Urothelium cell line (cell line): ENCODE measurements at places on chromosomes 7 and 10.

- DNase-seq: no peak
Measured at GRCh38 chr7:106952658-106953231, 87.7 kb downstream of the PIK3CG start.

DNA sequence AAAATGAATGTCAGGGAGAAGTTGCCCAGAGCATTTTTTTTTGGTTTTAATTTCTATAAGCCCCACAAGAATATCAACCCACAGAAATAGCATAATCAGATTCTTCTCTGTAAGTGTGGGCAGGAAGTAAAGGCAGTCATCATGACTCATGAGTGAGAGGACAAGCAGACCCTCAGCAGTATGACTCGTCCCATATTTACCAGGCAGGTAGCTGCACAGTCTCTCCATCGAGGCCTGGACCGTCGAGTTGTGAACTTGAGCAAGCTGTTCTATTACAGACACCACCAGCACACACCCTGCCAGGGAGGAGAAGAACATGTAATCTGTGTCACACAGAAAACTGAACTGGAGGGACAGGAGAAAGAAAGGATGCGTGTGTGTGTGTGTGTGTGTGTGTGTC is 37.8 kb downstream of the AOAH start:
- peak; percentile 68 for DNase-seq

DNA sequence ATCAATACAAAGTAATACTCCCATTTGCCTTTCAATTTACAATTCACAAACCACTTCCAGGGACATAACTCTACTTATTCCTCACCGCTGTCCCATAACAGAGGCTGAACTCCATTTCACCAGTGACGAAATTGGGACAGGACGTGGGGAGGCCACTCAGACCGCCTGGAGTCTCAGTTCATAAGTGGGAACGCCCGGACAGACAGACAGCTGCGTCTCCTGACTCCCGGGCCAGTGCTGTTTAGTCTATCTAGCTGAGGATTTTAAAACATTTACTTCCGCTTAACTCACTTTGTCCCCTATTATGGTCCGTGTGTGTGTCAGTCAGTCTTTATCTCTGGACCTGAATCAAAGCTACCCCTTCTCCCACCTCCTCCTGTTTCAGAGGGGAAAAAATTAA is 67.4 kb upstream of the ZNF438 start:
- DNase-seq: no peak

- DNase-seq: peak; percentile 17
Measured at GRCh38 chr7:22083704-22084240, 138.1 kb upstream of the CDCA7L start.

GRCh38 chr10:85151506-85151905 is 823.1 kb downstream of the CCSER2 start:
- no peak for DNase-seq

- peak; percentile 84 for DNase-seq
Measured at GRCh38 chr7:143263266-143264195, at the start of gene GSTK1. Gene GSTK1, plus strand, starts transcription at chr7:143263441. Its CDS starts 73 bp downstream, at chr7:143263514.

- DNase-seq: no peak
Measured at GRCh38 chr10:101043363-101043707, 12.3 kb downstream of the SFXN3 start.

GRCh38 chr7:1553512-1554210 is 2.3 kb downstream of the TMEM184A start:
- DNase-seq: no peak

DNA sequence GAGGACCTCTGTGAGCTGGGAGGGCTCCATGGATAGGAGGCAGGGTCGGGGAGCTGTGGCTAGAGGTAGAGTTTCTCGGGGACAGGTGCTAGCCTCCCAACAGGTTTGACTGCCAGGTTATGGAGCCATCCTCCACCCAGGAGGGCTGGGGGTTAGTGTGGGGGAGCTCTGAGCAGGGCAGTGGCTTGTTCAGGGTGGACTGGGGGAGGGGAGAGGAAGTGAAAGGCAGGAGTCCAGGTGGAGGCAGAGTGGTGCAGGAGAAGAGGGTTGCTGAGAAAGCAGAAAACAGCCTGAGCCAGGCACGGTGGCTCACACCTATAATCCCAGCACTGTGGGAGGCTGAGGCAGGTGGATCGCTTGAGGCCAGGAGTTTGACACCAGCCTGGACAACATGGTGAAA is 40.5 kb upstream of the HSPB1 start:
- DNase-seq: no peak

DNA sequence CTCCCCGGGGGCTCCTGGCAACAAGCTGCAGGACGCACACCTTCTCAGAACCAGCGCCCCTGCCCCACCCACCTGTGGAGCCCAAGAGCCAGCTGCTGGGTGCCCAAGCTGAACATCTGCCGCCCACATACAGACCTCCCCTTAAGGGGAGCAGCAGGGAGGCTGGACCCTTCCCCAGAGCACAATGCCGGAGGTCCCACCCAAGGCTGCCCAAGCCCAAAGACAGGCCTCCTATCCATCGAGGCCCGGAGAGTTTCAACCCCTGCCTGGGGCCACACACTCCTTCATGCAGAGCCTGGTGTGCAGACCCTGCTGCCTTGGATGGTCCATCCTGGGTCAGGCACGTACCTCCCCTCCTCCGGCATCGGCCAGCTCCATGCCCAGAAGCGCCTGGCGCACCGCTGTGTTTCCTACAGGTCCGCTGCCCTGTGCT is 48.7 kb downstream of the VIPR2 start:
- DNase-seq: no peak

- no peak for DNase-seq
Measured at GRCh38 chr10:132297526-132297925, 10.2 kb downstream of the STK32C start.

DNA sequence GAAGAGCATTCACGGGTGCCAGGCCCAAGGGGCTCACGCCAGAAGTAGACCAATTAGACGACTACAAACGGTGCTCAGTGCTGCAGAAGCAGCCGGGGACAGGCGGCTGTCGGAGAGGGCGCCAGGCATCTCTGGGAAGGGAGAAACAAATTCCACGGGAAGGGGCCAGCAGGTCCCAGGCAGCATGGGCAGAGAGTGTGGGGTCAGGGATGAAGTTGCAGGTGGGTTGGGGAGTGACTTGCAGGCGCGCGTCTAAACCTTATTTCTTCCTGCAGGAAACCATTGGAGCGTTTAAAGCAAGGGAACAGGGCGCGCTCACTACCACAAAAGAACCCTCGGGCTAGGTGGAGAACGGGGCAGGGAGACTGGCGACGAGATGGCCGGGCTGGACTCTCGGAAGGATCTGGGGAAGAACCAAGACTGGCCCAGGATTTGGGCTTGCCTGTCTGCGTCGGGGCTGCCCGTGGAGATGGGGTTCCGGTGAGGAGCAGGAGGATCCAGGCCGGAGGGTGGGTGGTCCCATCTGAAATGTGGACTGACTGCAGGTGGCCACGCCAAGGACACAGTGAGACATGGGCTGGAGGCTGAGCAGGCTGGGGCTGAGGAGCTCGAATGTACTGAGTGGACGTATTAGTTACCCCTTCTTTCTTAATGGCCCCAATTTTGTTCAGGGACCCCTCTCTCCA is 116.3 kb upstream of the DIP2C start:
- no peak for DNase-seq

- DNase-seq: no peak
Measured at GRCh38 chr7:147952918-147953317, 637.6 kb upstream of the C7orf33 start.

DNA sequence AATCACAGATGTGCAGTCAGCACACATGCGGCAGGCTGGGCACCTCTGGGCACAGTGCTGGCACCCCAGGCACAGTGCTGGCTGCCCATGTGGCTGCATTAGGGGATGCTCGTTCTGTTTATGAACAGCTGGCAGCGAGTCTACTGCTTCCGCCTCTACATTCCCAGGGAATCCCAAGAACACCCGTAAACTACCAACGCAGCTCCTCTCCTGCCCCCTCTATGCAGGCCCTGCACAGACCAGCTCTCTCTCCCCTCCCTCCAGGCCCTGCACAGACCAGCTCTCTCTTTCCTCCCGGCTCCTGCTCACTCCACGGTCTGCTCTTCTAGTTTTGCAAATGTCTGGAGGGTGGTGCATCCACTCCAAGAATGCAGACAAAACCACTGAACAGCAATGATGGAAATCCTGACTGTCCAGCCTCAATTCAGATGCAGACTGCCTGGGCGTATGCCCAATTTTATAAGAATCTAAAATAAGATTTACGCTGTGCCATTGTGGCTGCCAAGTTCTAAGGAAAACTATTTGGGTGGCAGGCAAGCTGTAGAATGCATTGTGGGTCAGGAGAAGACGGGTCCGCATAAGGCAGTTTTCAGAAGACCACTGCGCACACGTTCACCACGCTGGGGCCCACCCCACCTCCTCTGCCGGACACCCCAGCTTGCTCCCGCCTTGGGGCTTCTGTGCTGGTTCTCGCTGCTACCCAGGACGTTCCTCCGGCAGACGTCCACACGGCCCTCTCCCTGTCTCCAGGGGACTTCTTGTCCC is 234.6 kb downstream of the ZMYND11 start:
- DNase-seq: peak; percentile 6

DNA sequence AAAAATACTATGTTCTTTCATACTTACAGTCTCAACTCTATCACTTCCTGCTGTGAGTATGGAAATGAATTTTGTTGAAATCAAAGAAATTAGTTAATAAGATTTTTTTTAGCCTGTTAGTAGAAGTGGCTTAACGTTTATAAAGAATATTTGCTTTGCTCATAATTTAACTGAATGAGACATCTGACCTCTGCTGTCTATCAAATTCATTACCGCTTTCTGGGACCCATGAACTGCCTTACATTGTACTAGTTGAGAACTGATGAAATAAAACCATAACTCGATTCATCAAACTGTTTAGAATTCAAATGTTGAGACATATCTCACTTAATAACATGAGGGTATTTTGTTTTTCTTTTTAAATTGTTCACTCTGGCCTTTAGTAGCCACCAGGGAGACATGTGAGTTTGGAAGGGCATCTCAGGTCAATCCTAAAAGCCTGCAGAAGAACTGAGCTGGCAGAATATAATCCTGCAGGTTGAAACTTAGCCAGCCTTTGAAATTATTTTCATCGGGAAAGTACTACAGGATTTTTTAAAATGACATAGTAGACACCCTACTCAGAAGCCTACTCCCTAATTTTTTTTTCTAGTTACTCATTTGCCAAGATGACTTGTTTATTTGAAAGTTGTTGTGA is 78.7 kb downstream of the KIAA1217 start:
- no peak for DNase-seq

DNA sequence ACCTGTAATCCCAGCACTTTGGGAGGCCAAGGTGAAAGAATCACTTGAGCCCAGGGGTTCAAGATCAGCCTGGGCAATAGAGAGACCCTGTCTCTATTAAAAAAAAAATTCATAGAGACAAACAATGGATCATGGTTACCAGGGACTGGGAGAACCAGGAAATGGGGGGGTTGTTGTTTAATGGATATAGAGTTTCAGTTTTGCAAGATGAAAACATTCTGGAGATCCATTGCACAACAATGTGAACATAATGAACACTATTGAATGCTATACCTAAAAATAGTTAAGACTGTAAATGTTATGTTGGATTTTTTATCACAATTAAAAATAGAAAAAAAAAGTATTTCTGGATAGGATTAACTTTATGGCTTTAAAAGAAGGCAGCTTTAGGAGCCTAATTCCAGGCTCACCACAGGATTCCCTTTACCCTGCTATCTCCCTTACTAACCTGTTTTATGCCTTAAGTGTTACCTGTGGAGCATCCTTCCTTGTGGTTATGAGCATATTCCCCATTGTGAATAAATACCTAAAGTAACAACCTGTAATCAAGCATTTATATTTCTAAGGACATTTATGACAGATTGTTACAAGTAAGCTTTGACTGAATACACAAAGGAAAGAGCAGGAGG is 45.1 kb upstream of the SGCE start:
- no peak for DNase-seq

- no peak for DNase-seq
Measured at GRCh38 chr7:47734287-47734948, 152.5 kb upstream of the TNS3 start.

GRCh38 chr7:131950758-131951157 is 394.3 kb upstream of the PODXL start:
- no peak for DNase-seq

DNA sequence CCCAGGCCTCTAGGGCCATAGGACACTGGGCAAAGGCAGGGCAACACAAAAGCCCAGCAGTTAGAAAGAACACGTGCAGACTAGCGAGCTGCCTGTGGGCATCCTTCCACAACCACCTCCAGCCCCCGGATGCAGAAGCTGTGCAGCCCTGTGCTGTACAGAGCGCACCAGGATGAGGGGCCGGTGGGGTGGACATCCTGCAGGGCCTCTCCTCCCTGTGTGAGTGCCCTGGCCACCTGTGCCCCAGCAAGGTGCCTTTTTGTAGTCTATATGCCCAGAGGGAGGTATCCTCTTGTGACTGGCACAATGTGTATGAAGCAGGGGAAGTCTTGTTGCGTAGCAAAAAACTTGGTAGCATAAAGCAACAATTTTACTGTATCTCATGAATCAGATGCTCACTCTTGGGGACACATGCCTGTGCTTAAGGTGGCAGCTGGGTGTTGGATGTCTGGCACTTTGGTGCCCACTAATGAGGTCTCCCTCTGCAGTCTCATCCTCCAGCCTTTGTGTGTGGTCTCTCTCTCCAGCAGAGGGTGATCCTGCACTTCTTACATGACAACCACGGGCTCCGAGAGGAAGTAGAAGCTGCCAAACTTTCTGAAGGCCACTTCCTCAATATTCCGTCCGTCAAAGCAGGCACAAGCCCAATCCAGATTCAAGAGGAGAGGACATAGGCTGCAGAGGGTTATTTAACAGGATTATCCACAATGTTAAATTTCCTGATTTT is 8.7 kb downstream of the NCAPG2 start:
- DNase-seq: no peak

GRCh38 chr10:130138479-130138866 is 2.3 kb downstream of the GLRX3 start:
- peak; percentile 48 for DNase-seq

GRCh38 chr10:75919913-75920312 is 488.5 kb downstream of the LRMDA start:
- DNase-seq: no peak

DNA sequence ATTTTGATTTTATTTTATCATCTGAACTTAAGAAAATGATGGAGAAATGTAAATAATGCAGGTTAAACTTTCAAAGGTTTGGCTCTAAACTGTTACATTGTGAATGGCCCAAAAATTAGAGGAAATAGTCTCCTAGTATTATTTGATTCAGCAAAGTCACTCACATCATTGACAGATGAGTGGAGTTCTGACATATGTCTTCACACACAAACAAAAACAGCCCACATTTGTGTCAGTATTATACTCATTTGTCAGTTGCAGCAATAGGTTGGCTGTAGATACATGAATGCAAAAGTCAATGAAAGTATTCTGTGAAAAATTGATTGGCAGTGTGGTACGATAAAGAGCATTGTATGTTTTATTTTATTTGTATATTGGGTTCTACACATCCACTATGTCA is 108.8 kb upstream of the BMPER start:
- no peak for DNase-seq
